Fibroblast of skin of right biceps (primary cell): ENCODE measurements at places on chromosomes 3 and 15.

GRCh38 chr3:13644341-13645117 lies 95.6 kb downstream of the FBLN2 start:
- DNase-seq = peak; percentile 16

- DNase-seq = peak; percentile 67
These were observed 28.5 kb upstream of the CMSS1 start for GRCh38 chr3:99789011-99789721.

- DNase-seq = no peak
These were observed 350.3 kb downstream of the DOCK3 start for GRCh38 chr3:51024765-51025632.

GRCh38 chr3:141632779-141633374 lies 105.2 kb upstream of the RNF7 start:
- no peak for DNase-seq

- DNase-seq = no peak
These were observed 121.9 kb upstream of the PDZRN3 start for GRCh38 chr3:73746623-73747022.

GRCh38 chr3:187997946-187998561 lies 155.9 kb upstream of the LPP start:
- no peak for DNase-seq

DNA sequence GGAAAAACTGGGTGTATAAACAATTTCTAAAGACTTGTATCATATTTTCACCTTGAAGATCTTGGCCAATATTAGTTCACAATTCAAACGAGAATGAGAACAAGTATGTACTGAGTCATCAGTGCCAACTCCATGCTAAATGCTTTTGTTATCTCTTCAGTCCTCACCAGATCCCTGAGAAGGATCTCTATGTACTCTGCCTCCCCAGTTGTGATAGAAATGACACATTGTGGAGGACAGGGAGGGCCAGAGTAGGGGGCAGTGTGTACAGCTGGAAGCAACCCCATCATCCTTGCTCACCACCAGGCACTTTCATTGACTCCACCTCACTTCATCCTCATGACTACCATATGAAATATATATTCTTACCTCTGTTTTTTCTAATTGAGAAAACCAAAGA lies 353.7 kb upstream of the SOX2 start:
- no peak for DNase-seq

GRCh38 chr15:64633332-64633731 lies 142.1 kb downstream of the RBPMS2 start:
- DNase-seq = no peak

GRCh38 chr3:187963003-187963676 lies 190.8 kb upstream of the LPP start:
- DNase-seq = no peak

- DNase-seq = no peak
These were observed 1384.0 kb downstream of the ZPLD1 start for GRCh38 chr3:103818800-103819199.
